MG63 (cell line): ENCODE measurements at places on chromosomes 16 and 17.

GRCh38 chr17:43608313-43608712, 53.4 kb downstream of the MEOX1 start:
- DNase-seq: peak; percentile 38

- DNase-seq: no peak
These were observed 11.6 kb downstream of the DPEP1 start for GRCh38 chr16:89624777-89625761.

- no peak for DNase-seq
These were observed 7.3 kb upstream of the METRNL start for GRCh38 chr17:83071966-83072562.

DNA sequence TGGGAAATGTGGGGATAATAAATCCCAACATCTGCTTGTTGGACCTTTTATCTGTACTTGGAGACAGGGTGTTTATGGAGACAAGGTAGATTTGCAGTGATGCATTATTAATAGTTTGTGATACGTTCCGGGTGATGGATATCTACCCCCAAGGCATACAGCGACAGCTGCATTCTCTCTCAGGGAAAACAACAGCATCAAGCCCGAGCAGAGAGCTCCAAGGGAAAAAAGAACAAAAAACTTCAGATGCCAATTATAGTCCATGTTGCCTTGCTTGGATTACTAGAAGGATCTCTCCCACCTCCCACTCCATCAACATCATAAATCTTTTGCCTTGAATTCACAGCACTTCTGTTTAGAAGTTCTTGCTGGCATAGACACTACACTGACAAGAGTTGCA, 187.5 kb upstream of the CDH11 start:
- no peak for DNase-seq

GRCh38 chr17:2111691-2112090, 56.8 kb downstream of the HIC1 start:
- DNase-seq: no peak

DNA sequence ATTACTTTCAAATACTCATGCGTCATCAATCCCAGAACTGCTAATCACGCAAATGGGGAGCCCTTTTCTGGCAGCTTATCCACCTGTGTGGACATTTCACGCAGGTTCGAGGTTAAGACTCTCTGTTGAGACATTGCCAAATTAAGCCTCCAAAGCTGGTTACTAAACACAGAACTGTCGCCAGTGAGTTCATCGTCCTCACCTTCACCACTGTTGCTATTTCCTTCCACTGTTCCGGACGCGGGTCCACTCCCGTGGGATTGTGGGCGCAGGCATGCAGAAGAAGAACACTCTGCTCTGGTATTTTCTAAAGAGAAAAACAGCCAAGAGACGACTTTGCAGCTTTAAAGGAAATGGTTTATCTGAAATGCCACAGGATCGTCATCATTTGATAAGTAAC, 16.1 kb downstream of the GOT2 start:
- no peak for DNase-seq

DNA sequence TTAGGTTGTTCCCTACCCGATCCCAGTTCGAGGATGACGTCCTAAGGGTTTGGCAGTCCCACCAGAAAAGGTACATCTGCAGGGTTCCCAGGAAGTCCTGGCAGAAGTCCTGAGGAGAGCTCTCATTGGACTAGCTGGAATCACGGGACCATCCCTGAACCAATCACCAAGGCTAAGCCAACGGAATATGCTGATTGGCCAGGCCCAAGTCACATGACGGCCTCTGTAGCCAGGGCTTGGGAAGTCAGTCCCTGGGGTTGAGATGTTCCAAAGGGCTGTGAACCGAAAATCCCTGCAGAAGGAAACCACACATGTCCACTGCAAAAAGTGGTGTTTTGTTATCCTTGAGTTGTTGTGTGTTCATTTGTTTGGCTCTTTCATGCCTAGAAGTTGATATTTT, 68.2 kb upstream of the ZNF423 start:
- DNase-seq: peak; percentile 6

DNA sequence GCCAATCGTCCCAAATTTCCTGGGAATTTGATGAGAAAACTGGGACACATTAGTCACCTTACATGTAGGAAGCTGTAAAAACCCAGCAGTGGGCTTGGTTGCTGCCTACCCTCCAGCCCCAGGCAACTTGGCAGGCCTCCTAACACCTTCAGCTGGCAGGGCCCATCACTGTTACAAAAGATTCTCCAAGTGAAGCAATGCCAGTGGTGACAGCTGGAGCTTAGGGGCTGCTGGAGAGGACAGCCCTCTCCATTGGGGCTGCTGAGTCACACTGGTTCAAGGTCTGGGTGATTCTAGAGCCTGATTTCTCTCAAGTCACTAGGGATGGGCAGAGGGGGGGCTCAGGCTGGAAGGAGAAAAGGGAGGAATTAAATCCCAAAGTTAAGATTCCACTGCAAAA, 180.6 kb downstream of the COPRS start:
- DNase-seq: peak; percentile 84
